ENCODE measurements at places on chromosomes 1 and 21.

DNA sequence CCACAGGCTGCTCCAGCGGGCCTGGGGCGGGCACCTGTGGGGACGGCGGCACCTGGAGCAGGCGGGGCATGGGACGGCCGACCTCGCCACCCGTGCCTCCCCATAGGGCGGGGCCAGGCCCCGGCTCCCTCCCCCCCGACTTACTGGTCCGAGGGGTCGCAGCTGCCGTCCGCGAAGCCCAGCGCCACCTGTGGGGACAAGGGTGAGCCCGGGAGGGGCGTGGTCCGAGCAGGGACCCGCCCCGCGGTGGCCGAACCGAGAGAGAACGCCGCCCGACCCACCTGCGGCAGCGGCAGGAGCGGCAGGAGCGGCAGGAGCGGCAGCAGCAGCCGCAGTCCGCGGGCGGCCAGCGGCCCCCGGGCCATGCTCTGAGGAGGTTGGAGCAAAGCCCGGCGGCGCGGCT, at the start of gene TMEM52:
Gene TMEM52, minus strand, starts transcription at position 379 of the 403 bp plus-strand sequence. Its CDS starts 14 bp downstream, at position 365.
- DNase-seq = no peak

GRCh38 chr1:170262276-170262939, 116.6 kb downstream of the NTMT2 start:
- DNase-seq = no peak

DNA sequence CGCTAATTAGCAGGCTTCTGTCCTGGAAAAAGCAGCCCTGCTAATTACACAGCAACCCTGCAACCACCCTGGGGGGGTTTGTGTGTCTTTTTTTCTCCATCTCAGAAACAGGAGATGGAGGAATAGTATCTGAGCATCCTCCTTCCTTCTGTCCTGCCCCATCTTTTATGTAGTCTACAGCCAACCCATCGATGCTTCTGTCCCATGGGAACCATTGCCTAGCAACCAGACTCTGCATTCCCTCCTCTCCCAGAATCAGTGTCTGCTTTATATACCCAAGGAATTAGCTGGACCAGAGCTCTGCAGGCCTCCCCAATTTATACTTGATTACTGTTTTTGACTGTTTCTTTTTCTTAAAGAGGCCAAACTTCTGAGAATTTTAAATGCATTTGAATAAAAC, 35.1 kb downstream of the LRRC38 start:
- no peak for DNase-seq

GRCh38 chr1:240621249-240621648, 9.3 kb upstream of the GREM2 start:
- DNase-seq = no peak

- no peak for DNase-seq
These were observed 2.1 kb upstream of the TMCO2 start for GRCh38 chr1:40245686-40246085.

GRCh38 chr1:17582124-17582774, 42.8 kb downstream of the ARHGEF10L start:
- DNase-seq = no peak

DNA sequence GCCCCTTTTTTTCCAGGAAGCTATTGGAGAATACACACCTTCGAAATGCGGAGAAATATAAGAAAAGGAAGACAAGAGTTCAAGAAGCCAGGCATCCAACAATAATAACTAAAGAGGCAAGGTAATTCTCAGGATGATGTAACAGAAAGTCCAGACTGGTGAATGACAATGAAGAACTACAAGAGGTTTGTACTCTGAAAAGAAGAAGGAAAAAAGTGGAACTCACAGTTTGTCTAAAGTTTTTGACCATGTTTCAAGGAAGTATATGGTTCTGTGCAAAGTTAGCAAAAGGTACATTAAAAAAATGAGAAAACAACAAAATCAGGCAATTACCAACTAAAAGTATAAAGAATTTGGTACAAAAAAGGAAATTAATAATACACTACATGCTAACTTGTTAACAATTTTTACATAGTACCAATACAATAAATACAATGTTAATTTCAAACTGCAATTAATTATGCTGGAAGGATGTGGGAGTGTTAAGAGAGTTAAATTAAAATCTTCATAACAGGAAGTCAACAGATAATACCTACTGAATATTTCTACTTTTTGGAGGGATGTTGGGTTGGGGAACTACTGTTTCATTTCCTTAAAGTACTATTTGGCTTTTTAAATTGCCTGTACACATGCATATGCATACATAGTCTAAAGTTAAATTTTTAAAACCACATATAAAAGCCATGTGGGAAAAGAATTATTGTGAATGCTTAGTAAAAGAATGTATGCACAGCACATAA, 12.9 kb upstream of the CD55 start:
- no peak for DNase-seq

DNA sequence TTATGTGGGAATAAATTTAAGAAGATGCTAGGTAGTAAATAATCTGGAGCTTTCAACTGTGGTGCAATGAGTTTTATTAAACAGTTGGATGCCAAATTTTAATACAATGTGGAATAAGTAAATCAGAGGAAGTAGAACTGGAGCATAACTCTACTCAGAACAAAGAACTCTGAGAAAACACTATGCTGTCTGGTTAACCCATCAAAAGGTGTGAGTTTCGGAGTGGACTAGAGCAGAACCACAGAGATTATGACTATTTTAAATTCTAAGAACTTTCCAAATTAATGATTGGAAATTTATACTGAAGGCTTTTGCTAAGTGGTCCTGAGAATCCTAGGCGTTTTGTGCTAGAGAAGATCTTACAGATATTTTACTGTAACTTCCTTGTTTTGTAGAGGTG, 132.2 kb downstream of the NTMT2 start:
- DNase-seq = no peak

DNA sequence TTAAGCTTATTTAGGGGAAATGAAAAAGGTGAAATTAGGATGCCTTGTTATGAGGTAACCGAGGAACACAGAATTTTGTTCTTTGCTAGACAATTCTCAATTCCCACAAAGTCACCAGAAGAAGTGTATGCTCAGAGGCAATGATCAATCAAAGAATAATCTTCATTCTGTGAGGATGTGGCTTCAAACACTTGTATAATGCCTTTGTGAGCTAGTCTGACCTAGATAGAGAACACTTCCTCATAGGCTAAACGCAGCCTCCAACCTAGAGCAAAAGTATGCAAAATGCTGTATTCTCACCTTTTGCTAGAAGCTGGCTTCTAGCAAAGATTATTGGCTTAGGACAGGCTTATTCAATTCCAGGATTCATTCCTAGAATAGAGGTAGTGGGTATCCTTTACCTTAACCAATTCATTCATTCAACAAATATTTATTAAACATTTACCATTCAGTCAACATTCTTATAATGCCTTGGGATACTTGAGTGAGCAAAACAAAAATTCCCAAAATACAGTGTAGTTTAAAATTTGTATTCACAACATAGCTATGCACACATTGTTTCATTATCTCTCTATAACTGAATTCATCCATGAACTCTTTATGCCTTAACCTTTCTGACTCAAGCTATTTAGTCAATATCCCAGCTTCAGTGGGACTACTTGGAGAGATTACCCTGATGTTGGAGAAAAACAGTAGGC, 530.2 kb downstream of the PTPRC start:
- no peak for DNase-seq
